NB4 (cell line): ENCODE measurements at places on chromosomes 2 and 18.
A peak's percentile ranks its signal among the peaks of the same experiment; 100 is the strongest.

GRCh38 chr2:17608251-17608650, 67.8 kb downstream of the VSNL1 start:
- no peak for DNase-seq

GRCh38 chr2:204205538-204205937, 269.0 kb downstream of the ICOS start:
- DNase-seq, result no peak

DNA sequence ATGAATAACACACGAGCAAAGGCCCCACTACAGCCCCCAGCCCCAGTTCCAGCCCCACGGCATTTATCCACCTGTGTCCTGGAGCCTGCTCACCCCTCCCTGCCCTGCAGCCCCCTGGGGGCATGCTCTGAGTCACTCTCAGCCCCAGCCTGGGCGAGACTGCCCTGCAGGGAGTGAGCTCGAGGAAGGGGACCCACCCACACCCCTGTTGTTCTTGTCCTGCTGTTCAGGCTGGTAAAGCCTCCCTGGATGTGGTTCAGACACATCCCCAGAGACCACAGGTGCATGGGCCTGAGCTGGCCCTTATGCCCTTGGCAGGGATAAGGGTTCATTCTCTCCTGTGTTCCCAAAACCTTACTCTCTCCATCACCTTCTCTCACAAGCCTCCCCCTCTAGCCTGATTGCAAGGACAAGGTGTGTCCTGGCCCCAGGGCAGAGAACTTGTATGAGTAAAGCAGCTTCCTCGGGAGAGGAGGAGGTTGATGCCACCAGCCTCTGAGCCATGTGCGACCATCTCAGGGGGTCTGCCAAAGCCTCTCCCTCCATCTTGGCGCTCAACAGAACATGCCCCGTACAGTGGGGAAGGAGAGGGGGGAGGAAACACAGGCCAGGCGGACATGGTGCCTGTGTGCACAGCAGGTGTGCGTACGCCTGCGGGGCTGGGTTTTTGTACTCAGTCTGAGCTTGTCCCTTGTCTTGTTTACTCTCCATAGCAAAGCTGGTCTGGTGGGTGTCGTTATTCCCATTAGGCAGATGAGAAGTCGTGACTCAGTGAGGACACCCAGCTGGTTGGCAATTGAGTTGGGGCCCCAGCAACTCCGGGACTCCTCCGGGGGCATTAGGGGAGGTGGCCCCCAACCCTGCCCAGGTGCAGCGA, 64.4 kb downstream of the CIB4 start:
- no peak for DNase-seq

DNA sequence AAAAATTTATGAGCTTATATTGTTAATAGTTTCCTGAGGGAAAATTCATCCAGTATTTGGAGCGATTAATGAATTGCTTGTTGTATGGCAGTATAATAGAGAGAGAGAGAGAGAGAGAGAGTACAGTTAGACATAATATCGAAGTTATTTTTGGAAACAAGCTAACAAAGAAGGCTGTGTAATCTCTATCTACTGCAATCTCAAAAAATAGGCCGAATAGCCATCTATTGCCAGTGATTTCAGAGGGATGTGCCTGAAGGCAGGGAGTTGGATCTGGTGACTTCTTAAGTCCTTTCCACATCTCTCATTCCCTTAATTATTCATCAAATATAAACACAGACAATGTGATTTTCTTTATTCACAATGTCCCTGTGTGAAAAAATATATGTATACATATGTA, 433.1 kb upstream of the RAB12 start:
- no peak for DNase-seq

- DNase-seq, result no peak
Observed at GRCh38 chr18:73979742-73980141, 167.9 kb downstream of the FBXO15 start.

DNA sequence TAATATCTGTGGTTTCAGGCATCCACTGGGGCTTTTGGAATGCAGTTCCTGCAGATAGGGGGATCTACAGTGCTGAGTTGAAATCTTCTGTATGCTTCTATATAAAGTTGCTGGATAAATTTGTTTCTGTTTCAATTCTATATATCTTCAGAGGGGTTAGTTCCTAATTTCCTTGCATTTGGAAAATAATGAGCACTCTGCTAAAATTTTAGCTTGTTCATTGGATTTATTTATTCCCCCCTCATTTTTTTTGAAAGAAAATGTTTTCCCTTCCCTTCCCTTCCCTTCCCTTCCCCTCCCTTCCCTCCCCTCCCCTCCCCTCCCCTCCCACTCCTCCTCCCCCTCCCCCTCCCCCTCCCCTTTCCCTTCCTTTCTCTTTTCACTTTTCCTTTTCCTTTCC, 212.3 kb downstream of the GPD2 start:
- DNase-seq, result no peak

DNA sequence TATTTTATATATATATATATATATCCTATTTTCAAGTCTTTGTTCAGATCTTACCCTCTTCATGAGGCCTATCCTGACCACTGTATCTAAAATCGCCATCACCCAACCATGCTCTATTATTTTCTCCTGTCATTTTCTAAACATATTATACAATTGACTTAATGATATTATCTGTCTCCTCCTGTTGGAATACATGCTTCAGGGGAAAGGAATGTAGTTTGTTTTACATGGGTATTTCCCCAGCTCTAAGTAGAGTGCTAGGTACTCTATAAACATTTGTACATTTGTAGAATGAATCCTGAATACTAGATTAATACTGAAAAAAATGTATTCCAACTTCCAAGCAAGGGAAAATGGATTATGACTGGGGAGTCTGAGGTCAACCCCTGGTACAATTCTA, 26.2 kb downstream of the TTC21B start:
- DNase-seq, result no peak

- DNase-seq, result peak; percentile 29
Observed at GRCh38 chr18:11570769-11571412, 38.5 kb upstream of the SLC35G4 start.

GRCh38 chr2:67667054-67667908, 270.1 kb downstream of the ETAA1 start:
- no peak for DNase-seq

GRCh38 chr2:98605076-98605475, 3.2 kb downstream of the COA5 start:
- DNase-seq, result no peak

DNA sequence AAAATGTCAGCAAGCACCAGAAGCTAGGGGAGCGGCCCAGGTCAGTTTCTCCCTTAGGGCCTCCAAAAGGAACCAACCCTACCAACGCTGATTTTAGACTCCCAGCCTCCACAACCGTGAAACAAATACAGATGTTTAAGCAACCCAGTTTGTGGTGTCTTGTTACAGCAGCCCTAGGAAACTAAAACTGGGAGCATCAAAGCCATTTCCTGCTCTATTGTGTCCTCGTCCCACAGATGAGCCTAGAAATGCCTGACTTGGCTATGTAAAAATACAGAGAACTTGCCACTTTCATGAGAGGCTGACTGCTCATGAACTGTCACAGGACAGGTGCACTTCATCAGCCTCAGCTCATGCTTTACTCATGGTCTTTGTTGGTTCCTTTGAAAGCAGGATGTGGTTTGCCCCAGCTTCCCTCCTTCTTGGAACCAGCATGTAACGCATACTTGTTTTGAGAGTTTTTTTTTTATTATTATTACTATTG, 97.6 kb upstream of the SLC39A10 start:
- DNase-seq, result peak; percentile 94

DNA sequence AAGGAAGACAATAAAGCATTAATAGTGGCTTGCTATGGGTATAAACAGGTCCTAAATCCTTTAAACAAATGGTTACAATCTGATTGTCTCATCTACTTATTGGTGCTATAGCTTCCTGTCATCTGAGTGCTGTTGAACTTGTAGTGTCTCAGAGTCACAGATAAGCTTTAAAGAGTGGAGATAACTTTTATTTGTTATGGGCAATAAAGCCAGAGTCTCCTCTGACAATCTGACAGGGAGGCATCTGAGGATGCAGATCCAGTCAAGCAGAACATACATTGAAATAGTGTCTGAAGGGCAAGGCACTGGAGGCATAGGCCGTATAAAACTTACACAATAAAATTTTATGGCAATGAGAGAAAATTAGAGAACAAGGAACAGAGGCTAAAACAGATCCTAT, 1132.4 kb upstream of the CDH2 start:
- DNase-seq, result no peak

DNA sequence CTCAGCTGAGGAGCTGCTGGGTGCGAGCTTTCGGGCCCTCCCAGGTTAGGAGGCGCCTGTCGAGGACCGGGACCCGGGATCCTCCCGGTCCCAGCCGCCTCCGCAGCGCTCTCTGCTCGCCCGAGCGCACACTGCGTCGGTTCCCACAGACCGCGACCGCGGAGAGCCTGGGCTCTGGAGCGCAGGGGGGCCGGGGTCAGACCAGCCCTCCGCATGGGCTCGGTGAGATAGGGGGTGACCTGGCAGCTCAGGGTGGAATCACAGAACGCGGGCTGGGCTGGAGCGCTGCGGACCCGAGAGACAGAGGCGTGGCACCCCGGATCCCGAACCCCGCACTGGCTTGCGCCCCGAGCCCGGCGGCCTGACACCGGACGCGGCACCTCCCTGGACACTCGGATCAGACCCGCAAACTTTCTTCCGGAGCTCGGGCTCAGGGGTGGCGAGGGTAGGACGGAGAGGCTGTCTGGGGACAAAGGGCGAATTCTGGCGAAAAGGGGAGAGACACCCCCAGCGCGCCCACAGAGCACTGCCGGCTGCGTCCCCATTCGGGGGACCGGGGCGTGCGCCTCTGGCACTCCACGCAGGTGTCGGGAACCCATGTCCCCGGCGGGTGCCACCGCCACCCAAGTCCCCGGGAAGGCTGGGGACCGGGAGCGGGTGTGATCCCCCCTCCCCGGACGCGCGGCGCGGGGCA, 612 bp downstream of the DIPK1C start:
- no peak for DNase-seq

DNA sequence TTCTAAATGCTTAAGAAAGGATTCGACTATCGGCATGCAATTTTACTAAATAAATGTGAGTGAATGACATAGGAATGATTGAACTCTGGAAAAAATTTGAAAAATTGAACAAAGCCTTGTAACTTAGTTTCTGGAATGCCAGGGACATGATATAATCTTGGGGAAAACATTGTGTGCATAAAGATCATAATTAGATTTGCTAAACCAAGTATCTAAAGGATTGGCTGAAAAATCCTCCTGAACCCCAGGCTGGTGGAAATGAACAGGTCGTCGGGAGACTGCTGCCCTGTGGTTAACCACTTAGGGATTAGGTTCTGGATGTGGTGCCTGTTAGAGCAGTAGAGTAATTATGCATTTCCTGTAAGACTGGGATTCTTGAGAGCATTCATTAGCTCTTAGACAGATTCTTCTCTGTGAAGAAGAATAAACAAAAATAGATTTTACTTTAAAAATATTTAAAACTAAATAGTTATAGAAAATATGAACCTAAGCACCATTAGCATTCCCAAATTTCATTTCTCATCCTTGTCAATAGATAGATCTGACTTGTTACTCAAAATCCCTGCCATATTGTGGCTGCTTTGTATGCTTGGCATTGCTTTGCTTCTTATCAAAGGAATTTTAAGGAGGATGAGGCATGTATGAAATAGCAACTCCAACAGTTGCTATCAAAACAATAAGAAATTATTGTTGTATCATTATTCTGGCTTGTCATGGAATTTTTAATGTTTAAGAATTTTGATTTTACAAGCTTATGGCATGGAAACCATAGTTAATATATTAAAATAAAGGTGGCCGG, 55.9 kb downstream of the LYPD6B start:
- DNase-seq, result no peak

GRCh38 chr2:179096090-179096489, 46.2 kb upstream of the CCDC141 start:
- DNase-seq, result no peak

DNA sequence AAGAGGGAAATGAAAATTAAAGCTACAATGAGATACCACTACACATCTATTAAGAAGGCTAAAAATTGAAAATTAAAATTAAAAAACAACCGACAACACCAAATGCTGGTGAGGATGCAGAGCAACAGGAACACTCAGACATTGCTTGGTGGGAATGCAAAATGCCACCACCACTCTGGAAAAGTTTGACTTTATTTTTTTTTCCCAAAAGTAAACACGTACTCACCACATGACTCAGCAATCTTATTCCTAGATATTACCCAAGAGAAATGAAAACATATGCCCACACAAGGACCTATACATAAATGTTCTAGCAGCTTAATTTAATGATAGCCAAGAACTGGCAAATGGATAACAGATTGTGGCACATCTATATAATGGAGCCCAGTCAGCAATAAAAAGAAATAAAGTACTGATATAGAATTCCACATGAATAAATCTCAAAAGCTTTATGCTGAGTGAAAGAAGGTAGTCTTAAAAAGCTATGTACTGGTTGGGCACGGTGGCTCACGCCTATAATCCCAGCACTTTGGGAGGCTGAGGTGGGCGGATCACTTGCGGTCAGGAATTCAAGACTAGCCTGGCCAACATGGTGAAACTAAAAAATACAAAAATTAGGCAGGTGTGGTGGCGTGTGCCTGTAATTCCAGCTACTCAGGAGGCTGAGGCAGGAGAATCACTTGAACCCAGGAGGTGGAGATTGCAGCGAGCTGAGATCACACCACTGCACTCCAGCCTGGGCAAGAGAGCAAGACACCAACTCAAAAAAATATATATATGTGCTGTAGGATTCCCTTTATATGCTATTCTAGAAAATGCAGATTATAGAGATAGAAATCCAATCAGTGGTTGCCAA, 4.2 kb upstream of the PROC start:
- DNase-seq, result no peak

GRCh38 chr2:160909781-160910242, 250.4 kb upstream of the TANK start:
- DNase-seq, result no peak

DNA sequence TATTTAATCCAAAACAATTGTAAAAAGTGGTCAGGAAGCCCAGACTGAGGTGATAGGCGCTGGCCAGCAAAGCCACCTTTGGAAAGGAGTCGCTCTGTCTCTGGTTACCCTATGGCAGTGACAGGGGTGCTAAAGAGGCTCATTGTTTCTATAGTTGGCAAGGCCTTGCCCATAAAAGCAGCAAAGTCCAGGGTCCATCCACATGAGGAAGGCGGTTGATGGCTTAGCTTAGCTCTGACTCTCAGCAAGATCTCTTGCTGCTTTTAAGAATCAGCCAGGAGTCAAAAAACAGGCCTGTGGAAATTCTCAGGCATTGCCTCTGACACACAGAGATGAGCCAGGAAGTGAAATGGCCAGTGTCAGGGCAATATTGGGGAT, 57.8 kb upstream of the CYP26B1 start:
- no peak for DNase-seq

DNA sequence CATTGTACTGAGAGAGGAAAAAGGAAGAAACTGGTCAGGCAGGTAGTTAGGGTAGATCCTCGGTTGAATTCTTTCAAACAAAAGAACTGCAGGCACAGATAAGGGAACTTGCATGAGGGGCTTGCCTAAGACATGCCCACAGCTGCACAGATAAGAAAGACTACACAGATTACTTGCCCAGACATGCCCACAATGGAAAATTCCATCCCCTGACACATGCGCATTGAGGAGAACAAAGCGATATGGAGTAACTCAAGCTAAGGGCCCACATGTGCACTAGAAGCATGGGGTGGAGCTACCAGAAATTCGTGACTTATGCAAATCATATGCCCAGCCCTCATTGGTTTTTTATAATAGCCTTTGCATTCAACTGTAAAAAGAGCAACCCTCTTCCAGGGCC, 181.3 kb upstream of the ZNF521 start:
- no peak for DNase-seq

- DNase-seq, result no peak
Observed at GRCh38 chr18:58977223-58977622, 112.5 kb downstream of the ZNF532 start.

- DNase-seq, result no peak
Observed at GRCh38 chr18:25097569-25098056, 254.4 kb downstream of the ZNF521 start.
